ENCODE measurements at places on chromosomes 3 and 15.

DNA sequence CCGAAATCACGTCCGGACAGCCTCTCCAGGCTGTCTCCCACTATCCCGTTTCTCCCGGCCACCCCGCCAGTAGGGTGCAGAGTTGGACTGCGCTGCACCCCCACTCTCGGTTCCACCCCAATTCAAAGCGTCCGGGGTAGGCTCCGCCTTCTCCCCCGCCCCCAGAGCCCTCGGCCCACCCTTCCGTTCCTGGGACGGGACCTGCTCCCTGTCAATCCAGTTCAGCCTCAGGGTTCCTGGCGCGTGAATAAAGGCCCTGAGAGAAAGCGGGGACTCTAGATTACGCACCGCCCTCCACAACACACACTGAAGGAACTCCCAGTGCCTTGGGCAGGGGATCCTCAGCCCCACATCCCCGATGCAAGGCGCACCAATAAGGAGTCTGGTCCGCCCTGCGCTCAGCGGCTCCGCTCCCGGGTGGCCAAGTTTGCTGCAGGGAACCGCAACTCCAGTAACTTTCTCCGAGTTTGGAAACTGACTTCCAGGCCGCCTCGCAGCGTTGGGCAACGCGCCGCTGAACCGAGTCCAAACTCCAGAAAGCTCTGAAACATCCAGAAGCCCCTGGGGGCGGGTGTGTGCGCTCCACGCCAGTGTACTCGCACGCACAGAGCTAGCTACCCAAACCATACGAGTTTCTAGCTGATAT is 1.9 kb downstream of the ADAMTS9 start:
- peak; percentile 86 for DNase-seq

GRCh38 chr3:77362936-77363335 is 323.0 kb downstream of the ROBO2 start:
- DNase-seq: no peak

DNA sequence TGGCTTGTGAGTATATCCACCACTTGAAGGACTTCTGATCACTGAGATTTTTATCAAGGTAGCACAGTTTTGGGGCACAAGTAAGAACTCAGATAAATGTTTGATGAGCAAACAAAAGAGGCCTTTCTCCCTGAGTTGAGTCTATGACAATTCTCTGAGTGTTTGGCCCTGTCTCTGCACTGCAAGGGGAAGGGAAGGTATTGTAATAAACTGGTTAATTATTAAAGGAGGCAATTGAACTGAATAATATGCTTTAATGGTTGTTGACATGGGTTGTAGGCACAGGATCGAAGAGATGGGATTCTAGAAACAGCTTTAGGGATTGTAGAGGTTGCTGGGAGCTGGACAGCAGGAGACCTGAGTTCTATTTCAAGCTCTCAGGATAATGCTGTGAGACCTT is 95.0 kb upstream of the MRPL3 start:
- DNase-seq: no peak

- no peak for DNase-seq
These were observed 29.7 kb downstream of the STARD9 start for GRCh38 chr15:42604894-42605744.

DNA sequence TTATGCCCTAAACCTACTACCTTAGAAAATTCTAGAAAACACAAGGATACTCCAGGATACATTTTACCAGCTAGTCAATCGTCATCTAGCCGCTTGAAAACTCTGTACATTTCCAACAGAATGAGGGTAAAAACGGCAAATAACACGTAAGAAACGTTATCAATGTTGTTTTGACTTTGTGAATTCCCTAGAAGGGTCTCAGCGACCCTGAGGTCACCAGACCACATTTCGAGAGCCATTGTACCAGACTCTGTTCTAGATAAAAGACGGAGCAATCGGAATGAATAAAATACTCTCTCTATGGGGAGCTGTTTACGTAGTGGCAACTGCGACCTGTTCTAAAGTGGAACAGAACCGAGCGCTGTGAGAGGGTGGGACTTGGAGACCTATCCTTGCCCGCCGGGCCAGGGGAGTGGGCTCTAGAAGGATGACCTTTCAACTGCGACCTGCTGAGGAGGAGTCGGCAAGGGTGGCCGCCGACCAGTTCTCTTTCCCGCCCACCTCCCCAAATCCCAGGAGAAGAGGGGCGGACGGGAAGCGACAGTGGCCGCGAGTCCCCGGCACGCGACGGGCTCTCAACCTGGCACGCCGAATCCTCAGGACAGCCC is 778 bp upstream of the AP4E1 start:
- DNase-seq: no peak

- DNase-seq: no peak
These were observed 72.0 kb downstream of the TPRA1 start for GRCh38 chr3:127518456-127519081.

DNA sequence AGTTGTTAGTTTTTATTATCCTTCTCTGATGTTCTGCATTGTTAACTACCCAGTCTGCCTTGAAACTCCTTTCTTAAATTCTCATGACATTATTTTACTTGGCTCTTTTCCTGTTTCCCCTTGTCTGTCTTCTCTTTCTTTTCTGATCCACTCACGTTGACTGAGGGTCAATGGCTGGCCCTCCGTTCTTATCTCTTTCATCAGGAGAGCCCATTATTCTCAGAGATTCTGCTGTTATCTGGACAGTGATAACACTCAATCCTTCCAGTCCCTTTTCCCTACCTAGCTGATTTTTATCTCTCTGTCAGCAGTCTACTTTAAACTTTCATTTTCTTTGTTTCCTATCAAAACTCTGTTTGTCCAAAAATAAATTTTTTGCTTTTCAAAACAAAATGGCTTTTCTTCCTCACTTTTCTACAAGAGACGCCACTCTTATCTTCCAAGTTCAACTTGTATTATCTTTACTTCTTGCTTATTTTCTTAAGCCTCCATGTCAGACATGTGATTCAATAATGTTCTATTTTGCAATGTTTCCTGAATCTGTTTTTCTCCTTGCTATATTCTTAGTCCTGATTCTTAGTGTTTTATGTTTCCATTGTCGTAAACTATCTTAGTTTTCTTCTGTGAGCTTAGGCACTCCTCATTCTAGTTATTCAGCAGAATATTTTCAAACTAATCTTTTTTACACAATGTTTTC is 120.2 kb downstream of the NEDD4 start:
- DNase-seq: no peak

- DNase-seq: no peak
These were observed 199.7 kb downstream of the TNIK start for GRCh38 chr3:171260466-171260865.

GRCh38 chr3:186226482-186226881 is 117.6 kb upstream of the ETV5 start:
- DNase-seq: no peak

DNA sequence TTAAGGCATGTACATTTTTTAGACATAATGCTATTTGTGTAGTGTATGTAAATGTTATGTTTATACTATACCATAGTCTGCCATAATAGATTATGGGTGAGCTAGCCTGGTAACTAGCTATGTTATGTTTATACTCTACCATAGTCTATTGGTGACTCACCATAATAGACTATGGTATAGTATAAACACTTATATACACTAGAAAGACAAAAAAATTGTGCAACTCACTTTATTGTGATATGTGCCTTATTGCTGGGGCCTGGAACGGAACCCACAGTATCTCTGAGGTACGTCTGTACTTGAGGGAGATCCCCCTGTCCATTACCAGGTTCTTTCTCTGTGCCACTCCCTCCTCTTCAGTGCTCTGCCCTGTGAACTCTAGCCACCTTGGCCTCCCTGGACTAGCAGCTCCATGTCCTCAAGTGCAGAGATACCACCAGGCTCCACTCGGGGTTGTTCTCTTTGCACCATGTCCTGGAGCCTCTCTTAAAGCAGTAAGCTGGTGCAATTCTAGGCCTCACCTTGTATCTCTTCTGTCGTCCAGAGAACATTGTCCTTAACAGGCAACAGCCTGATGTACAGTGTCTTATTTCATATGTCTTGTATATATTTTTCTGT is 60.8 kb upstream of the PXYLP1 start:
- DNase-seq: no peak

GRCh38 chr3:10453431-10454163 is 51.8 kb downstream of the ATP2B2 start:
- DNase-seq: no peak

- no peak for DNase-seq
These were observed 87.9 kb downstream of the STT3B start for GRCh38 chr3:31620656-31621055.

DNA sequence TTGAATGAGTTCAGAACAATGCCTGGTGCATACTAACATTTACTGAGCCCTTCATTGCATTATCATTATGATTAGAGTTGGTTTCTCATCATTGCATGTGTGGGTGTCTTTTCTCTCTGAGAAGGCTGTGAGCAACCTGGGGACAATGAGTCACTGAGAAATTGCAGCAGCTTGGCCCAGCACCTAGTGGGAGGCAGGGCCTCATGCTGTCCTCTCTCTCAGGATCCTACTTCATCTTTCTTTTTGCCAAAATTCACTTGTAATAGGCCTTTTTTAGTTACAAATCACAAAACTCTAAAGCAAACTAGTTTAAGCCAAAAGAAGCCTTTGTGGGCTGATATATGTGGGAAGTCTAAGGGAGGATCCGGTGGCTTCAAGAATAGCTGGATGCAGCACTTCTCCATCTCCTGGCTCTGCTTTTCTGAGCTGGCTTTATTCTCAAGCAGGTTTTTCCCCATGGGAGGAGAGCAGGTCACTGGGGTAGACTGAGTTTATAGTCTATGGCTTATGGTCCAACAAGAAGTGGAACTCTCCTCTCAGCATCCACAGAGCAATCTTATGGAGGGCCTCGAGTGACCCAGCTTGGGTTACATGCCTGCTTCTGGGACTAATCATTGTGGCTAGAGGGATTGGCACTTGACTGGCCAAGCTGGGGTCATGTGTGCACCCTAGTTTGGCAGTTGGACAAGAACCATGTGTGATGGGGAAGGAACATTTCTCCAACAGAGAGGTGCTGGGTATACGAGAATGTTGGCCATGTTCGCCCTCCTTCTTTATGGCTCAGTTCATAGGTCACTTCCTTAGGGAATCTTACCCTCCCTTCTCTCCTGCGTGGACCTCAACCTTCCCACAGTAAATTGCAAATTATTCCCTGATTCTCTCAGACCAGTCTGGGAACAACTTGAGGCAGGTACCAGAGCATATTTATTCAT is 8.7 kb upstream of the CAMK1 start:
- DNase-seq: no peak

DNA sequence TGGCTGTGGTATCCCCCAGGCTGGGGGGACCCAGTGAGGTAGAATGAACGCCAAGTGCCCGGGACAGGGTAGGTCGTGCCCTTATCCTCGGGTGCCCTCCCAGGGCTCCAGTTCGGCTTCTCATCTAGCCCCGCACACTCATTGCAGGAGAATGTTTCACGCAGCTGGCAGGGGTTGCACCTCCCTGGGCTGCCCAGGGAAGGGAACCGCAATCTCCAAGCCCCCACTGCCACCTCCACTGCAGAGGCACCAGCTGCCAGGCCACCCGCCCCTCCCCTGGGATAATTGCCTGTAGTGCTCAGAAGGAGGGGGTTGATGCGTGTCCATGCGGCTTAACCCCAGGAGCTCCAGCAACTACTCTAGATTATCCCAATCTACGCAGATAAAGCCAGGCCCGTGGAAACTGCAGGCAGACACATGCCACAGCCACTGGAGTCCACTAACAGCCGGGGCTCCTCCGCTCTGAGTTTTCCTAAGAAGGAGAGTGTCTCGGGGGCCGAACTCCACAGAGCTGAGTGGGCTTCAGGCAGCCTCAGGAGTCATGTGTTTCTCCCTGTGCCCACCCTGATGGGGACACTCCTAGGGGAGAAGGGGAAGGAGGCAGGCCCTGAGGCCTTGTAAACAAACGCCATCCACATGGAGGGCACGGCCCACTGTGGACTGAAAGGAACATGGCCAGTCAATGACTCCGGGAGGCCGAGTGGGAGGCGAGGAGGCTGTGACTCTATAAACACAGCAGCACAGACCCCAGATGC is 137.2 kb upstream of the IQSEC1 start:
- DNase-seq: no peak

DNA sequence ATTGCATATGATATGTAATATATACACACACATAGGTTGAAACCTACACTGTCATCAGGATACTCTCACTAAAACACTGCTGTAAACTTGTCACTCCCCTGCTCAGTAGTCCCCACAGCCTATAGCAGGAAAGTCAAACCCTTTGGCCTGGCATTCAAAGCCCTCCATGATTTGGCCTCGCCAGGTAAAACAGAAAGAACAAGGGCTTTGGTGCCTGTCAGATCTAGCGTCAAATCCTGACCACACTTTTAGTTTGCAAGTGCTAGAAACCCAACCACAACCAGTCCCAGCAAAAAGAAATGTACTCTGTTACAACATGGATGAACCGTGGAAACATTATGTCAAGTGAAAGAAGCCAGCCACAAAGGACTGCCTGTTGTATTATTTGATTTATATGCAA is 11.4 kb downstream of the CRABP1 start:
- no peak for DNase-seq

DNA sequence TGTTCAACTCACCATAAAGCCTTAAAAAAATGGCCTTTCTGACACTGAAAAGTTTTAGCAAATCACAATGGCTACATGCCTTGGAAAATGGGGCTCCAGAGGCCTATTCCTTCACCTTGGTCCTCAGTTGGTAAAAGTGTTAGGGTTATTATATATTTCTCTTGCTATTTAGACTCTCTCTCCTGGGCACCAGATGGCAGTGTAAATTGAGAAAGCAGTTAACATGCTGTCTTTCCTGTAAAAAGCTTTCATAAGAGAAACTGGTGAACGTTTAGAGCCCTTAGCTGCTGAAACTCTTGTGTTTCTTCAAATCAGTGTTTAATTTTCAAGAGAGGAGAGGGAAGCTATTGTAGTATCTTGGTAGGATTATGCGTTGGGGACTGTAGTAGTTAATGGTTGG is 89.9 kb downstream of the LRTM1 start:
- no peak for DNase-seq

- DNase-seq: no peak
These were observed 446.9 kb upstream of the DPPA4 start for GRCh38 chr3:109784285-109784684.

GRCh38 chr3:31431321-31431720 is 101.4 kb upstream of the STT3B start:
- DNase-seq: no peak

DNA sequence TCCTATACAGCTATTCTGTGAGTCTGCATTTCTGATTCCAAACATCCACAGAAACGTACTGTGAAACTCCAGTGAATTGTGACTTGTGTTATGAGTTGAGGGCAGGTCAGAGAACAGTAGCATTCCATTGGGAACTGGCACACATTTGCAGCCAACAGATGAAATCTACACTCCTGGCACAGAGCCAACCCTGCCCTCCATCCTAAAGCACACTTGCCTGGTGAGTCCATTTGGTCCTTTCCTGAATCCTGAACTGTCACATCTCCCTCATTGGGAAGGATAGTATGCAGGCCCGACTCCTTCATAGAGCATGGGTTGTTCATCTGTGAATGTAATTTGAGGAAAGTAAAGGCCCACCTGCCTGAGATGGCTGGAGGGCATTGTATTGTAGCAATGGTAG is 314.3 kb upstream of the RASGRP1 start:
- no peak for DNase-seq

- DNase-seq: no peak
These were observed 21.7 kb downstream of the TNFSF10 start for GRCh38 chr3:172501540-172501939.

GRCh38 chr3:185330238-185330637 is 32.7 kb upstream of the MAP3K13 start:
- no peak for DNase-seq

GRCh38 chr3:45914362-45915058 is 28.2 kb downstream of the CCR9 start:
- no peak for DNase-seq
